ENCODE measurements at places on chromosomes 12 and 14. TPM values are rescaled to one million over a fixed set of nuclear protein-coding genes. Genes with fewer than 3 reads are reported as not detected.
A peak's percentile ranks its signal among the peaks of the same experiment; 100 is the strongest.

KLRC3 gene
- not detected for total RNA-seq

DNA sequence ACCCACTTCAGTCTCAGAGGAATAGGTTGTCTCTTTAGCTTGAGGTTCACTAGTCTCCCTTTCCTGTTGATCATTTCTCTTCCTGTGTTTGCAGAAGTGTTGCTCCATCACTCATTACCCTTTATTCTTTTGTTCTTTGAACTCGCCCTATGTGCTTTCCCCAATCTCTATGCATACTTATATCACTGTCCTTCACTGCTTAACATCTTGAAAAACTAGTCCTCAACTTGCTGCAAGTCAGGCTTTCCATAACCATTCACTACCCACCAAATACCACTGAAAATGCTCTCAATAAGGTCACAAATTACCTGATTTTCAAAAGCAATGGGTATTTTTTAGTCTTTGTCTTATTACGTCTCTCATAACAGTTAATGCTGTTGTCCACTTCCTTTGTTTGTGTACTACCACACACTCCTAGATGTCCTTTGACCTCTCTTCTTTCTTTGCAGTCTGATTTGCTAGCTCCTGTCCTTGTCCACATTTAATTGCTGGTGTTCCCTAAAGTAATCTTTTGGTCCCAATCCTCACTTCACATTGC lies 80.8 kb downstream of the RIC8B start:
- no peak for DNase-seq

DNA sequence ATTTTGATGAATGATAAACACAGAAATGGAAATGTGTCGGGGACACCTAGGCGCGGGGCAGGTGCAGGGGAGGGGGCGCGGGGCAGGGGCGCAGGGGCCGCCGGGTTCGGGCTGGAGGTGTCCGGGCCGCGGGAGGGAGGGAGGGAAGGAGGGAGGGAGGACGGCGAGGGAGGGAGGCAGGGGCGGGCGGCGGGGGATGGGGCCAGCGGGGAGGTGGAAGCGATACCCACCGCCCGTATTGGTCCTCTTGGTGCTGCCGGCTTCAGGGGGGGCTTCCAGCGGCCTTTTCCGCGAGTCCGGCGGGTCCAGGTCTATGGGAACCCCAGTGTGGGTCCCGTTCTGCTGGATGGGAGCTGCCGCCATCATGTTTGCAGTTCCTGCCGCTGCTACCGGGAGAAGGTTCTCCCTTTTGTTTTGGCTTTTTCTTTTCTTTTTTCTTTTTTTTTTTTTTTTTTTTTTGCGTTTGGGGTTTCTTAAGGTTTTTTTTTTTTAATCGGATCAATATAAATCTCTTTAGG lies 703 bp downstream of the NOVA1 start:
- peak; percentile 5 for DNase-seq

DNA sequence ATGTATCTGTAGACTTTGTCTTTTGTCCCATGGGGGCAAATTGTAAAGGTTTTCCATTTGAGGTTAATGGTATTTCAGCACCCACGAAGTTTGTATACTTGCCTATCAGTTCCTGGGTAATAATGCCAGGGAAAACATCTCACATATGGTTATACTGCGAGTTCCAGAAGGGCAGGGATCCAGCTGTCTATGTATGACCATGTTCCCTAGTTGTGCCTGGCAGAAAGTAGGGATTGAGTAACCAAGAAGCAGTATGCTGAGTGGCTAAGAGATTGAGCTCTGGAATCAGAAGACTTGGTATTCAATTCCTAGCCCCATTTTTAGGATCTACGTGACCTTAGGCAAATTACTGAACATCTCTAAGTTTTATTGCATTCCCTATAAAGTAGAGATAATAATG lies 173.2 kb upstream of the PWP1 start:
- DNase-seq = no peak

DNA sequence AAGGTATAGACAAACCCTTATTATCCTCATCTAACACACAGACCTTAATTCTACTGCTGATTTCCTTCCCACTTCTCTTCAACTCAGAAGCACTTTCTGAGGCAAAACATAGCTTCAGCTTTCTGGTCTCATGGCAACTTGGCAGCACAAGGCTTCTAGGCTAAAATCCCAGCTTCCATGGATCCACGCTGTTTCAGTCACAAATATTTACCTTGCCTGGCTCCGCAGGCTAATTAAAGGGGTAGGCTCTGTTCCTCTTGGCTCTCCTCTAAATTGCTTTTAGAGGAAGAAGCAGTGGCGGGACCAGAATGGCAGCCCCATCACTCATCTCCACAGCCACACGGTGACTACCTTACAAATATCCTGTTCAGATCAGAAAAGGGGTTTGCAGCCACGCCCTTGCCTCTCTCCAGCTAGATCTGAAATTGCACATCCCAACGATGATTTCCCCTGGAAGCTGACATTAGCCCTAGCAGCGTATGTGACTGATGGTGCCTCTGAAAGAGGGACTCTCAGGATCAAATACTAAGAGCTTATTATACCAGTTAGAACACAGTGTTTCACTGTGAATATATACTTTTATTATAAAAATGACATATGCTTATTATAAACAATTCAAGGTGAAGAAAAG lies 221.5 kb upstream of the NUDT4 start:
- no peak for DNase-seq

GRCh38 chr14:29735459-29735858 lies 192.2 kb downstream of the PRKD1 start:
- DNase-seq = no peak

- peak; percentile 83 for DNase-seq
These were observed 1.3 kb downstream of the TMEM233 start for GRCh38 chr12:119594772-119595445.

HNRNPC gene
- 353 TPM for total RNA-seq

DNA sequence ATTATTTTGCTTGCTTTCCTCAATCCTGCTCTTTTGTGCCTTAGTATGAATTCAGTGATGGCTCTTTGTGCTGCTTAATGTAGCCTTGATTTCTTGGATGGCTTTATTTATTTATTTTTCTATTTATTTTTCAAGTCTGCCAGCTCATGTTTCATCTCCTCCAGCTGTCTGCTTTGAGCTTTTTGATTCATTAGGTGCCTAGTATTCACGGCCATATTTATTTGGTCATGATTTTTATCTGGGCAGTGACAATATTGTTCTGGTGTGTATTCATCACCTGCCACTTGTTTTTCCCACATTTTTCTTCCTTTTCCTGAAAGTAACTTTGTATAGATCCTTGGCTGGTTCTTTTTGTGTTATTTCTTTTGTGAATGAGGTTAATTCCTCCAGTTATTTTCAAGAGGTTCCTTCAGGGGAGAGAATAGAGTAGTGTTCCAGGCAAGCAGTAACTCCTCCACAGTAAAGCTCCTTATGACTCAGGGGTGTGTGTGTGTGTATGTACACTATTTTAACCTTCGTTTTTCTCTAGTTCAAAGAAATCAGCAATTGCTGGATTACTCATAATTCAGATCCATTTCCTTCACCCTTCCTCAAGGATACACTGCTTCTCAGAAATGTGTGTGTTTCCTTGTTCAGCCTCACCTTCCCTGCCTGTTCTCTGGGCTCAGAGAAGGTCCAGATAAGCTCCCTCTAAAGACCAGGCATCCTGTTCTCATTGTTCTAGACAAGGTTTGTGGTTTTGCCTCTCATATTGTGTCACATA lies 51.6 kb upstream of the PMCH start:
- DNase-seq = no peak

DNA sequence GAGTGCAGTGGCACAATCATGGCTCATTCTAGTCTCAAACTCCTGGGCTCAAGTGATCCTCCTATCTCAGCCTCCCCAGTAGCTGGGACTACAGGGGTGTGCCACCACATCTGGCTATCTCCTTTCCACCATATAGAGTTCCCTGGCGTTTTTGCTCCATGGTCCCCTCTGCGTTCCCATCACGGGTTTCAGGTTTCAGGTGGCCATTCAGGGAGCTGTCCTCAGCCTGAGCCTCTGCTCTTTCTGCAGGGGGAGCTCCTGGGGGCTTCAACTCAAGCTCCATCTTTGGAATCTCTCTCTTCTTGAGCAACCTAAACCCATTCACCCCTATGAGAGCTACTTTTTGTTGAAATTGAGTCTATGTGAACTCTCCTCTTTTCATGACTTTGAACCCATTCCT lies 11.6 kb downstream of the SMIM41 start:
- DNase-seq = no peak

ANG gene
- 10.5 TPM for total RNA-seq

DNA sequence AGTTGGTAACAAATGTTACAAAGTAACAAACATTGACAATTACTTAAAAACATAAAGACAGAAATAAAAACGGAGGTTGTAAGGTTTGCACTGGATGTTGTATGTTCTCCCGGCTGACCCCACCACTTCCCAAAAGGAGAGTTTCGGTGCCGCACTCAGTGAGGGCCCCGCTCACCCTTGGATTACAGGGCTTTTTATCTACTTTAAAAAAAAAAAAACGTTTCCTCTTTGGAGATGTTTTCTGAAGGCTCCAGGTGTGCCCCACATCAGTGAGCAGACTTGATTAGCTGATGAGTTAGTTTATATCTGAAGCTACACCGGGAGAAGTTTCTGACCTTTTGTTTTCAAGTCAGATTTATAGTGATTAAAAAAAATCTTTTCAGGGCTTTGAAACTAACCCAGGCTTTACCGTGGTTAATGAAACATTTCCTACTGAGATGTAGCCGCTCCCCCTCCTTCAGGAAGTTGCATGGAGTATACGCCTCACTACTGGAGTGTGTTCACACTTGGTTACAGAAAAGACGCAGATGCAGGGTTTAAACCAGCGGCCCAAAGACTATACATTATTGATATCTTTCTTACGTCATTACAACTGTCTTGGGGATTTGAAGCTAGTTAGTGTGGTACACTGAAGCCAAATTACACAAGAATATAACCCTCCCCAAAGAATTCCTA lies 38.0 kb upstream of the BCL7A start:
- no peak for DNase-seq

DNA sequence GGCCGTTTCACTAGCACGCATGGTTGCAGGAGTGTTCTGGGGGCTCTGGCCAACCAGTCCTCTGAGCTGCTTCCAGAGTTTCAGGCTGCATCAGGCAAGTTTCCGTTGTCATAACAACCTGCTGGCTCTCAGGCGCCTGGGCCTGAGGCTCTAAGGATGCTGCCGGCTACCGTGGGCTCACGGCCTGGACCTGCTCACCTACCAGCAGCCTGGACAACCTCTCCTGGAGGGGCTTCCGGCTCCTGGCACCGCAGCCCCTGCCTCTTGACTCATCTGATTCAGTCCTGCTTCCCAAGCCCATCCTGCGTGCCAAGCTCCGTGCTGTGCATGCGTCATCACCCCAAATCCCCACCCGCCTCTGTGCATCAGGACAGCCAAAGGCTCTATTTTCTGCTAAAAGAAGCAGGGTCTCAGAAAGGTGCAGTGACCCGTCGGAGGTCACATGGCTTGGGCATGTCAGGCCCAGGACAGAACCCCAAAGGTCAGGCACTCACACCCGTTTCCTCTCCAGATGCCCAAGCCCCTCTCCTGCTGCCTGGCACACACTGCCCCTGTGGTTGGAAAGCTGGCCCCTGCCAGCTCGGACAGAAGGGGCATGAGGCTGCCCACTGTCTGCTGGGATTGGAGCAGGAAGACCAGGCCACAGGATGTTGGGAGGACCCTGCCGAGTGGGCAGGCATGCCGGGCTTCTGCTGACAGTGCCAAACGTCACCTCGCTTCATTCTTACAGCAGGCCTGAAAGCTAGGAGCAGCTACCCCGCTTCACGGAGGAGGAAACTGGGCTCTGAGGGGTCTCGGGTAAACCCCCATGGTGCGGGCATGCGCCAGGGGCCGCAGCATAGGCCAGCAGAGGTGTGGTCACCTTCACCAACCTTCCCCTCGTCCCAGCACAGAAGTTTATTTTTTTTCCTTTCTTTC lies 5.7 kb downstream of the BEGAIN start:
- no peak for DNase-seq

DPF3 gene
- total RNA-seq = 17.7 TPM

- DNase-seq = no peak
These were observed 38.6 kb downstream of the VWF start for GRCh38 chr12:6085841-6086240.

GRCh38 chr12:126974779-126975178 lies 1292.2 kb upstream of the TMEM132C start:
- DNase-seq = no peak

GRCh38 chr12:114479831-114480230 lies 73.9 kb upstream of the TBX5 start:
- DNase-seq = no peak

- DNase-seq = no peak
These were observed 11.6 kb upstream of the CLEC1A start for GRCh38 chr12:10110256-10110844.

DNA sequence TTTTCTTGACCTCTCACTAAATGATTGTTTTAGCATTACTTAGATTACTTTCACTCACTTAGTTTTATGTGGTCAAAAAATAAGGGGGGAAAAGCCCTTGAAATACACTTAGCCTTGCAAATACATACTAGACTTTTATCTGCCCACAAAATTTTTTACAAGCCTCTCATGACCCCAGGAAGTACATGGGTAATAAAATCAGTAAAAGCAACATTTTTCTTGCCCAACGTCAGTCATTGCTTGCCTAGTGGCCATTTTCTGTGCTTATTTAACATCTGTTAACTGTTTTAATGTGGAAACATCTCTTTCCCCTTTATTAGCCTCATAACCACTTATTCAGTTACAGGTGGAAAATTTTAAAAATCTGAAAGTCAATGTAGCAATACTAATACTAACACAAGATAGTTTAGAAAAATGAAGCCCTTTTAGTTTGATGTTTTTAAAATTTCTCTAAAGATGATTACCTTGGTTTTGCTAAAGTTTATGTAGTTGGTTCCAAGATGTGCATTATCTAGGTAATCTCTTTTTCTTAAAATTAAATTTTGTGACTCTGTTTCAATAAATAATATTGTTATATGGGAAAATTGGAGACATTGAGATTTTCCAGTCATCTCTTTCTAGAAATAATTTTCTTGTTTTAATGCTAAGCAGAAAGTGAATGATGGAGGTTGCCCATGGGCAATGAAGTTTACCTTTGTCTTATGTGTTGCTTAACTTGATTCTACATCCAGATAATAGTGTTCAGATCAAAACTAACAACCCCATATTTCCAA lies 175.5 kb downstream of the TMTC2 start:
- no peak for DNase-seq

DNA sequence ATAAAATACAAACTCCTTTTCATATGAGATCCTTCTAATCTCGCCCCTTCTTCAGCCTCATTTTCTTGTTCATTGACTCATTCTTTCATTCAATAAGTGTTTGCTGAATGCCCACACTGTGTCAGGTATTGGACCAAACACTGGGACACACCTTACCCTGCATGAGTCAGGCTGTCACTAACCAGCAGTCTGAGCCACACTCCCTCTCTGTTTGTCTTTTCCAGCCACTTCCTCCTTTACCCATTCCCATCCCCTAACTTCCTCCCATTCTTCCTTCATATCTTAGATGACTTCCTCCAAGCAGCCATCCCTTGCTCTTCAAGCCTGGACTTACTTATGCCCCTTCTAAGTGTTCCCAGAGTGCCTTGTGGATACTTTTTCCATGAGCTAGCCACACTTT lies 27.0 kb upstream of the HIF1A start:
- DNase-seq = no peak
